ENCODE measurements at places on chromosomes 3 and 15.

- no peak for DNase-seq
These were observed 6.9 kb upstream of the SLC9A9 start for GRCh38 chr3:143855183-143855582.

DNA sequence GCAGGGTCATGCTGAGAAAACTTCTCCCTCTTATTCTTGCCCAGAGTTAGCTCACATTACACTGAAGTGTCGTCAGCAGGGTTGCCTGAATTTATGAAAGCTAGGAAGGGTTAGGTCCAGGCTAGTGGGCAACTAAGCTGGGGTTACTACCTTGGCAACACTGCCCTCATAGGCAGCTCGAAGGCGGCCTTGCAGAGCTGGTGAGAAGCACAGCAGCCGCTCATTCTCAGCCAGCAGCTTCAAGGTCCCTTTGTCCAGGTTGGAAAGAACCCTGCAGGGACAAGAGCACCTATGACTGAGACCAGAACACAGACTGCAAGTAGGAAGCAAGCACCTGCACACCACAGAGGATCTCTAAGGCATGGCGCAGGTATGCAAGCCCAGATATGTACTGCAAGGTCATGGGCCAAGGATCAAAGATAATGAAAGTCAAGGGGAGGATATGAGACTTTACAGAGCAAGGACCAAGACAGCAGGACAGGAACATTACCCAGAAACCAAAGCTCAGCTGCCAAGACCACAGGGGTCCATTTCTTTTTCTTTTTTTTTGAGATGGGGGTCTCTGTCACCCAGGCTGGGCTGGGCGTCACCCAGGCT is 2.8 kb downstream of the CDAN1 start:
- no peak for DNase-seq

DNA sequence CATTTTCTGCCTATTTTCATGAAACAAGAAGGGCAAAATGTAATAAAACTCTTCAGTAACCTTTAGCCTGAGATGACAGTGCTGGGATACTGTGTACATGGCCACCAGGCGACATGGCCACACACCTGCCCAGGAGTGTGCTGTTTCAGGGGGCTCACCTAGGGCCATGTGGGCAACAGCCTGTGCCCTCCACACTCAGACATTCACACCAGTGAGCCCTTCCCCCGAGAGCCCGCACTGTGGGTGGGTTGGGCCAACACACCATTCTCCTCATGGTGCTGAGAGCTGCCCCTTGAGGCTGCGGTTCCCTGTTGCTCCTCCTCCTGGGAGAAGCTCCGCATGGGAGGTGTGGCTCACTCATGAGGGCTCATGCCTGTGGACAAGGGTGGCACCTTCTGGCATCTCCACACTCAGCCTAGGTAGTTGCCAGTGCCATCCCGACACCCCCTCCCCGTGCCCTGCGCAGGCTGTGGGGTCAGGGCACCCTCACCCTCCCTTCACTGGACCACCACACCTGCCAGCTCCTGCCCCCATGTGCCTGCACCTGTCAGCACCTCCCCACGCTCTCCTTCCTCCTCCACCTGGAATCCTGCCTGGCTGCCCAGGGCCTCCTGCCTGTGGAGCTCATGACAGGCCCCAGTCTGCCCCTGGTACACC is 19.7 kb downstream of the OCA2 start:
- no peak for DNase-seq

DNA sequence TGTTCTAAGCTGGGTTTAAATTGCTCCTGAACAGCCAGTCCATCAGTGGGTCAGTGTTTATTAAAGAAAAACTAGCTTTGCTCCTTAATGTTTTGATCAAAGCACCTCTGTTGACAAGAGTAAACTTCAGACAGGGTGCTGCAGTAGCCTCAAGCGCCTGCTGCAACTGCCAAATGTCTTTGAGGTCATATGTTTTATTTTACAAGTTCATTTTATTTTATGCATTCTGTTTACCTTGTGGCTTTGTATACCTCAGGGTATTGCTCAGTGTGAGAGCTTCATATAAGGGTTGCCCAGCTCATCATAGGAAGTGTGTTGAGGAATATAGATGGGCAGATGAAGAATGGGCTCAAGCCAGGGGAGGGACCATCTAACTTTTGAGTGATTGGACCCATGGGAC is 8.5 kb downstream of the MYZAP start:
- DNase-seq, result no peak

GRCh38 chr15:93126148-93126547 is 37.1 kb upstream of the RGMA start:
- DNase-seq, result no peak

DNA sequence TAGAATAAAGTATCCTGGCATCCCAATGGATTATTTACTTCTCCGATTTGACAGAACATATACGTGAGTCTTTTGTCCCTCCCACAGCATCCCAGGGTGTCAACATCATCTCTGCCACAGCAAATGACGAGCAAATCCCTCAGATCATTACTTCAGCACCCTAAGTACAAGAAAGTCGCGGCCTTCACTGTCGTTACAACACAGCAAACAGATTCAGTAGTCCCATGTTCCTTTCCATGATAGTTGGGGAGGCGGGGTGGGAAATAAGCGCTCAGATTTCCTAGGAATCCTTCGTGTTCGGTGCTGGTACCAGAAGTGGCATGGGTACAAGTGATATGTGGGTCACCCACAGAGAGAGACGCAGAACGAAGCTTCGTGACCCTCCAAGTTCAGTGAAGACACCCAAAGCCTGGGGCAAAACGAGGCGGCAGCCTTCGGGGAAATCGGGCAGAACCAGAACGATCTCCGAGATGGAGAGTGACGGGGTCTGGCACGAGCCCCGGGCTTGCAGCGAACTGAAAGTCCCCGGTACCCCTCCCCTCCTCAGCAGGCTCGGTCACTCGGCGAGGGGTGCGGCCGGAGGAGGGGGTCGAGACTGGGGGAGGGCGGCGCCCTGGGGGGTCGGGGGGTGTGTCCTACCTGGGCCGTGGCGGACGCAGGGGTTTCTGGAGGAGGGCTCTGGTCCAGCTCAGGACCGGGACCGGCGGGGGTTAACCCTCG is 619 bp downstream of the TTBK2 start:
- no peak for DNase-seq

DNA sequence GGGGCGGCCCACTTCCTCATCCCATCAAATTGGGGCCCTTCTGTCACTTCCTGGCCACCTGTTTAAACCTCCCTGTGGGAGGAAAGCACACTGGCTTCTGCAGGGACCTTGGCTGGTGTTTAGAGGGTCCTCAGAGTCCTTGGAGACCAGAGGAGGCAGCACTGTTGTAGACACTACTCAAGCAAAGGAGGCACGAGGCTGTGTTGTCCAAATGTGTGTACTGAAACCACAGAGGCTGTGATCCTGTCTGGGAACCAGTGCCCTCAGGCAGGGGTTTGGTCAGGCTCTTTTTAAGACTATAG is 12.4 kb upstream of the SEC13 start:
- DNase-seq, result no peak

- DNase-seq, result no peak
These were observed 63.4 kb downstream of the TPRG1 start for GRCh38 chr3:189235214-189235613.

DNA sequence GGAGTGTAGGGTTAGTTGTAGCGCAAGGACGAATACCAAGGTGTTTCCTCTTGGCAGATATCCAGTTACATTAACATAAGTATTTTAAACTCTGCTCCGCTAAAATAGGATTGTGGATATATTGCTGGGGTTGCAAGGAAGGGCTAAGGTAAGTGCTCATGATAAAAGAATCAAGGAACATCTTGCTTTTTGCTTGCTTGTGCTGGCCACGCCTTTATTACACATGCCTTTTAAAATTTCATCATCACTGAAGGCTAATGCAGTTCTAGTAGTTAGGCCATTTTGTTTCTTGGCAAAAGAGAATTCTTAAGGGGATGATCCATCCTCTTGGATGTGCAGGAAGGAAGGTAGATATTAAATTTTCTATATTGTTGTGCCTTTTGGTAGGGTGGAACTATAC is 415.6 kb upstream of the TPM1 start:
- DNase-seq, result no peak

DNA sequence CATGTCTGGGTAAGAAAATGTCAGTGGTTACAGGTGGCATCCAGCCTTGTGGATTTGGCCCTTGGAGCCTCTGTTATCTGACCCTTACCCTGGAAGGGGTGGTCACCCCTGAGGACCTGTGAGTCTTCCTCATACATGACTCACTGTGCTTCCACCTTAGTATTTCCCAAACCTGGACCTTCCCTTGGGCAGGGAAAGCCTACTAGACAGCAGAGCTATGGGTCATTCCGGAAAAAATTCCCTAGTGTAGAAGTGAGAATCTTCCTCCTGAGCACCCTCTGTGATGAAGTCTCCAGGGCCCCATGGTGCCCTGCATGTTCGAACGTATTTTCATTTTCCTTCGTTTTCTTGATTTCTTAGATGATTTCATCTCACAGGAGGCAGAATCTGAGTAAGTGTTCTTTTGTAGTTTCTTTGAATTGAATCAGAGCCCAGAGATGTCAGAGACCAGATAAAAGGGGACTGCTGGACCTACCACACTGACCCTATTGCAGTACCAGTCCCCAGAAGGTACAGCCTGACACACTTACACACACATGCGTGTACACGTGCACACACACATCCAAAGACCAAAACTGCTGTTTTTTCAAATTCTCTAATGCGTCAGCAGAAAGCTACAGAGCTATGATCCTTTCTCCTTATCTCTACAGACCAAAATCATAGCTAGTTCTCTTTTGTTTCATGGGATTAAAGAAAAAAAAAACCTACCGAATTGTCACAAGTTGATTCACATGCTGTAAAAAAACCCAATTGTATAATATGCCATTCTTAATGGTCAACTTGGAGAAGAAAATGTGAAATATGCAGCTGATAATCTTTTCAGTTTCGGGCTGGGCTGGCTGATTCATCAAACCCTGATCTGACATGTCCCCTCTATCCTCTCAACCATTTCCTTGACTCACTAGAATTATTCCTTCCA is 50.5 kb upstream of the ARHGEF3 start:
- no peak for DNase-seq

DNA sequence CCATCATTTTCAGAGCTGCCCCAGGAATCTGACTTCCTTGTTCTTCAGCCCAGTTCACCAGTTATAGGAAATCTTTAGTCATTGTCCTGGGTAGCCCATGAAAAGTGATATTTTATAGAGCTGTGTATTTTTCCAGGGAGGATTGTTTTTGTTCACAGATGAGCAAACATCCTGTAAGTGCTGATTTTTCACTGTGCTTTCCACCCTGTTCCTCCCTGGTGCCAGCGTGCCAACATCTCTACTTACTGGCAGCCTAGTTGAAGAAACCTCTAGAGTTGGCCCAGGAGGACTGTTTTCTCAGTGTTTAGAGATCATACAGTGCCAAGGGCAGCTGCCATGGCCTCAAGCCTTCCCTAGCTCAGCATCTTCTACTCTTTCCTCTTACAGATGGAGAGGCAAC is 41.3 kb downstream of the ST6GAL1 start:
- no peak for DNase-seq

DNA sequence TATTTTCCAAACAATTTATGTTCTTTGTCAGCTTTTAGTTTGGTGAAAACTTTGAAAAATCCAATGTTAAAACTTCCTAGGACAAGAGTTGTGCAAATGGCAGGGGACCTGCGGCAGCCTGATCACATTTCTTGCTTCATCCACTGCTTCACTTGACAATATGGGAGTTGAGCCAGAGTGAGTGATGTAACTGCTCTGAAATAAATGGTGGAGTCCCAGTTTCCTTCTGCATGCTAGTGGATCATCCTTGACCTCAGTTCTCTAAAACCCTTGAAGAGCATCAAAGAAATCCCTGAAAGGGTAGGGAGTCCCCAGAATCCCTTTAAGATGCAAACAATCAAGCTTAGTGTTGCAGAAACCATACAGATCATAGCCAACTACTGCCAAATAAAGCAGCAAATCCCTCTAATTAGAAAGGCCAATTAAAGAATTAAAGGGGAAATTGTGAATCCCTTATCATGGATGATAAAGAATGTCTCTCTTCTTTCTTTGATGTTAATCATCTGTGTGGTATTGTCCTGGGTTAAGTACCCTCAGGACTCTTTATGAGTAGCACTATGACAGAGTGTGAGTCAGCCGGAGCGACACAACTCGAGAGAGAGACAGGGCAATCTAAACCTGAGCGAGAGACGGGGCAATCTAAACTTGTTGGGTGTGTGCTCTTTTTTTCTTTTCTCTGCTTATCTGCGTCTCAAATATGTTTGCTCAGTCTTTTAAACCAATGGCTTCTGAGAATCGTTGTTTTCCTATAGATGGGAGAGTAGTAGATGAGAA is 41.8 kb upstream of the GAP43 start:
- DNase-seq, result no peak

DNA sequence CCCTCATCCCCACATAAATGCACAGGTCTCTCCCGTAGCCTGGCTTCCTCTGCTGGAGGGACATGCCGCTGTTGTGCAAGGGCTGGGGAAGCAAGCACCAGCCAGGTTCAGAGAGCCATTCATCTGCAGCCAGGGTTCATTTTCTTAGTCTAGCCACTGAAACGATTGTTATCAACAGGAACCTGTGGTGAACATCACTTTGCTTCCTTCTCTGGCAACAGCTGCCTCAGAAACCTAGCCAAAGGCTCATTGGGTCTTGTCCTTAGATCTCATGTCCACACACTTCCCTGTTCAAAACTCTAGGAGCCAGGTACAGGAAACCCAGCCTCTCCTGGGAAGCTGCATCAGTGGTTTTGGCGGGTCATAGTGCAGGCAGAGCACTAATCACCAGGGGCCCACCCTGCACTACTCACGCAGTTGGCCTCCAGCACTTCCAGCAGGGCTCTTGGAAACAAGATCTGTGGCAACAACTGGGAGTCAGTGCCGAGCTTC is 47.0 kb downstream of the OXNAD1 start:
- DNase-seq, result no peak

GRCh38 chr3:37949866-37950265 is 40.7 kb upstream of the VILL start:
- DNase-seq, result no peak

DNA sequence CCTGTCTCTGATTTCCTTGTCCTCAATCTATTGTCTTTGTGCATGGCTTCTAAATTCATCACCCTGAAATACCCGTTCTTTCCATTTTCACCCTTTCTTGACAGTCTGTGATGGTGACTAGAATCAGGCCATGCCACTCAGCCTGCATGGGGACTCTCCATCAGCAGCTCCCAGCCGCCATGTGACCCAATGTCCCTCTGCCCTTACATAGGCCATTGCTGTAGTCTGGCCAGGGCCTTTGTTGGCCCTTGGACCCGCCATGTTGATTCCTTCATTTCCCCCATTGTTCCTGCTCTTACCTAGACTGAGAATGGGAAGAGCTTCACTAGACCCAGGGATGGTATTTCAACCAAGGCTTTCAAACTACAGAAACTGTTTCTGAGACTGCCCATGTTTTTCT is 45.8 kb downstream of the SPSB4 start:
- no peak for DNase-seq

GRCh38 chr15:42065033-42065432 is 29.3 kb downstream of the PLA2G4D start:
- DNase-seq, result no peak

GRCh38 chr3:37812499-37812896 is 49.2 kb upstream of the CTDSPL start:
- no peak for DNase-seq

All from NCI-H1092 (cell line).